ENCODE measurements at places on chromosomes 2 and 18.

GRCh38 chr2:29053670-29054400, 20.5 kb downstream of the PCARE start:
- no peak for DNase-seq

- DNase-seq, result no peak
Measured at GRCh38 chr2:172234716-172235691, 132.3 kb upstream of the DLX2 start.

GRCh38 chr2:120447127-120447785, 101.3 kb downstream of the INHBB start:
- no peak for DNase-seq

DNA sequence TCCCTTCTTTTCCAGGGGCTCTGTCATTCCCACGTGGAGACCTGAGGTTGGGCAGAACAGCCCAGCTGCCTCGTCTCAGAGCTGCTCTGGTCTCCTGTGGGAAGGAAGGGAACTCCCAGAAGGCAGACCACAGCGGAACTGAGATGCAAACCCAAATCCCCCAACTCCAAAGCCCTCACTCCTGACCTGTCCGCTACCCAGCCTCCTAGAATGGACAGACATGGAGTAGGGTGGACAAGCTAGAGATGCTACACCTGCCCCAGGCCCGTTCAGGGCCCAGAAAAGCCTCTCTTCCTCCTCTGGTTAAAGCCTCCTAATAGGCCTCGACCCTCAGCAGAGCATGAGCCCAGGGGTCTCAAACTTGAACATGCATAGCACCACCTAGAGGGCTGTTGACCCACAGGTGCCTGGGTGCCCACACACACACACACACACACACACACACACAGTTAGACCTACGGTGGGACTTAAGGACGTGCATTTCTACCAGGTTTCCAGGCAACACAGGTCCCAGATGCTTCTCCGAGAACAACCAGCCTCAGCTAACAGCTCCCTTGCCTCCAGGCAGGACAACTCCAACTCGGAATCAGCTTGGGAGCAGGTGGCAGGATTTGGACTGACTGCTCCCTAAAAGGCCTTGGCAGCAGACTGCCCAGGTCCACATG, 93.5 kb downstream of the TNS1 start:
- DNase-seq, result no peak

- no peak for DNase-seq
Measured at GRCh38 chr2:3536682-3537632, 17.6 kb upstream of the ADI1 start.

DNA sequence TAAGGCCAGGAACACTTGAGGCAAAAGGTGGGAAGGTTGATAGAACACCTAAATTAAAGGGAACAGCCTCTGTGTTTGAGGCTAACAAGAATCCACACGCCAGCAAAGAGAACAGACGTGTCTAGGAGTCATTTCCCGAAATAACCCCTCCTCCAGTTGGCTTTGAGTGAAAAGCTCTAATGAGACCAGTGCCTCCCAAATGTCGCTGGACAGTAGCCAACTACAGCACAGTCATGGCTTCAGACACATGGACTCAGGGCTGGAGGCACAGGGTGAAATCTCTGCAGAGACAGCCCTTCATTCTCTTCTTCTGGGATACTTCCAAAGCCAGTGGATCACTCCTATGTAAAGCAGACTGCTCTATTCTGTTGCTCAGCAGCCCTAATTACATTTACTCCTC, 49.6 kb downstream of the SOWAHC start:
- DNase-seq, result no peak

DNA sequence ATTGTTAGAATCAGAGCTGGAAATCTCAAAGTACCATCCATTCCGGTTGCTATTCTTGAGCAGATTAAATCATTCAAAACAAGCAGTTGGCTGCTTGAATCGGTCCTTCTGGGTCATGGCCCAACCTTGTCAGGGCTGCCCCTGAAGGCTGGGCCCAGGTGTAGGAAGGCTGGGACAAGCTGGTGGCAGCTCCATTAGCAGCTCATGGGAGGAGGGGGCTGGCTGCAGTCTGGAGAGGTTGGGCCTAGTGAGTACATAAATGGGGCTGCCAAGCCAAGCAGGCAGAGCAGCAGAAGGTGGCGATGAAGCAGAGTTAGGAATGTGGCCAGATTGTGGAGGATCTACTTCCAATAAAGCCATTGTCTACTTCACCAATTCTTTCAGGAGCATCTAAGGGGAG, 81.4 kb downstream of the ADCYAP1 start:
- no peak for DNase-seq

DNA sequence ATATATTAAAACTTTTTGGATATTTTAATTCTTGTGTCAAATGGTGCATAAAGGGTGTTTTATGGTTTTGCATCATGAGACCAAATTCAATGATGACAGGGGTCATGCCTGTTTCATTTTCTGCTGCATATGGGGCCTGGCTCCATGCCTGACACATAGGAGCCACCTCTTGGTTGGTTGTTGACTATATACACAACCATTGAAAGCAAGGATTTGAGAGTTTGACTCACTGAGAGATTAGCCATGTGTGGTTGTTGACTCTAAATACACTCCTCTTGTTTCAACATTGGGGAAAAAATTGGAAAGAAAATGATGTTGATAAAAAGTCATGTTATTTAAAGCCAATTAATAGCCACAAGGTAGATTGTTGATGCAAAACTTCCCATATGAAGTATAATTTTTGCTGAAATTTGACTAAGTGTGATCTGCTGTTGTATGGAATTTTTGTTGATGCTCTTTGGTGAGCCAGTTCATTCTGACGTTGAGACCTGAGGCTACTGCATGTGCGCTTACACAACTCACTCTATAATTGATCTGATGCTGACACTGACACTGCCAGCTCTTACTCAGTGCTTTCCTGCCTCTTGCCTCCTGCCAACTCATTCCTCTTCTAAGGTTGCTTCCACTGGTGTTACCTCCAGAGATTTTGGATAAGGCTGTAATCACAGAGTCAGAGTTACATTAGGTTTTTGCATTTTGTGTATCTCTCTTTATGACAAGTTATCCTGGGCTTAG, 446.2 kb upstream of the SLC14A2 start:
- DNase-seq, result no peak

DNA sequence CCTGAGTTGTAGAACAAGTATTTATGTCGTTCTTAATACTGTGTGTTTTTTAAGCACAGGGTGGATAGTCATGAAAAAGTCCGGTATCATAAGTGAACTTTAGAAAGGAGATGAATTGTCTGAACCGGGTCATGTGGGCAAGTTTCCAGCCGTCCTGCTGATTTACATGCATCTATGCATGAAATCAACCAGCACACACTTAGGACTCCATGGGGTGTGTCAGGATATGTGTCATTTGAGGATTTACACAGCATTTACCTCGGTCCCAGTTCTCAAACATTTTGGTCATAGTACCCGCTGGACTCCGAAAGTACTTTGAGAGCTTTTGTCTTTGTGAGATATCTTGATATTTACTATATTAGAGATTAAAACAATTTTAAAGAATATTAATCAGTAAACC, 47.5 kb upstream of the TWSG1 start:
- no peak for DNase-seq

All from stimulated activated CD8-positive, alpha-beta memory T cell treated with anti-CD3 and anti-CD28 coated beads, Interleukin-4, amount 100 ng/mL, for 1 hour (primary cell).